ENCODE measurements at places on chromosomes 3 and 15.

DNA sequence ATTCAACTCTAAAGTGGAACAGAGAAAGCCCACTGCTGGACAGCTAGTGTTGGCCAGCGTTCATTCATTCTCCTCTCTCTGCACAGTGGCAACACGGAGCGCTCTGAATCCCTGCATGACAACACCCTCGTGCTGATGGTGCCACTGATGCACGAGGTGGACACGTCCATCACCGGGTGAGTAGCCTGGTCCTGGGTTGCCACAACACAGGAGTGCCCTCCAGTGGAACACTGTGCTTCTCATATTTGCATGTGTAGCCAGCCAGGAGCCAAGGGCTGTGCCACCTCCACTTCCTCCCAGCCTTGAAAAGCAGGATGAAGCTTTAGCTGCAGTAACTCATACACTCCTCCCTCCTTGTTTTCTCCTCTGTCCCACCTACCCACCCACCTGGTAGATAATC is 120.0 kb upstream of the CTDSPL start:
- no peak for DNase-seq

GRCh38 chr3:107430214-107430995 is 53.2 kb downstream of the CCDC54 start:
- DNase-seq: no peak

GRCh38 chr3:49666592-49666991 is 7.6 kb upstream of the APEH start:
- DNase-seq: no peak

DNA sequence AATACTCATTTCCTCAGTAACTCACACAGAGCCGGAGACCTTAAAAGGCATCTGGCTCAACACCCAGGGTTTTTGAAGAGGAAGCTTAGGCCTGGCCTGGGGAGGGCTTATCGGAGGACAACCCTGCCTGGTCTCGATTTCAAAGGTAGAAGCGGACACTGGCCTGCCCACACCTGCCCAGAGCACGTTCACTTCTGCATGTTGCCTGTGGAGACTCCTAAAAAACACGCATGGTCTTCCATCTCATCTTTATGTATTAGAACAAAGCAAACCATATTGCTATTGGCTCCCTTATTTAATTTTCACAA is 55.5 kb upstream of the FURIN start:
- DNase-seq: no peak

GRCh38 chr3:99365396-99365795 is 273.0 kb upstream of the COL8A1 start:
- no peak for DNase-seq

DNA sequence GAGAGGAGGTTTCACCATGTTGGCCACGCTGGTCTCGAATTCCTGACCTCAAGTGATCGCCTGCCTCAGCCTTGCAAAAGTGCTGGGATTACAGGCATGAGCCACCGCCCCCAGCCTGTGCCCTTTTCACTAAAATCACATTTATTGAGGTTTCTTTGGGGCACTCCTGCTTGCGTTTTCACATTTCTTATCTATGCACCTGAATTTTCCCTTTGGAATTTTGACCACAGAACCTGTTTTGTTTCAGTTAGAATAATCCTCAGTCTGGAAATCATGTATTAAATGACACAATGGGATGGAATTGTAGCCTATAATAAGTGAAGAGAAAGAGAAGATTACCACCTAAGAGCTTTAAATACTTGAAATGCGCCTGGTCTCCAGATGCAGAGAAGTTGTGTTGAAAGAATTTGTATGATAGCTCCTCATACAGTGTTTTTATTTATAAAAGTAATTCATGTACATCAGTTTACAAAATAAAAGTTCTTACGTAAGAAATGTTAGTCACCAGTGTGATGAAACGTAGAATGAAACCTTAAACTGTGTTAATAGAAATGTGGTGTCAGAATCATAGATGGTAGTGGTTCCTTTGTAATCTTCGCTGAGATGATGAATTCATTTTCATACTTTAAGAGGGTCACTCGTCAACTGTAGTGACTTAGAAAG is 107.0 kb downstream of the TCF12 start:
- DNase-seq: no peak

- DNase-seq: no peak
Measured at GRCh38 chr3:30622790-30623189, 16.4 kb downstream of the TGFBR2 start.

DNA sequence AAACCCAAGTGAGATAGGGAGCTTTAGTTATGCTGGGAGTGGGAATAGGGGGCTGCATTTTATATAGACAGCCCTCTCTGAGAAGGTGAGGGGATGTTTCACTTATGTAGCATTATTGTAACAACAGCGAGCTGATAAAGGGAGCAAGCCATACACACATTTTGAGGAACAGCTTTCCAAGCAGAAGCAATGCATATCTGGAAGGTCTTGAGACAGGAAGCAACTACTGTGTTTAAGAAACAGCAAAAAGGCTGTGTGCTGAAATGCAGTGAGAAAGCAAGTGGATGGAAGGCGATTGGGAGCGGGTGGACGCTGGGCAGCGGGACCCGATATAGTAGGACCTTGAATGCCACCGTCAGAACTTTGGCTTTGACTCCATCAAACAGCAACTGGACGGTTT is 155.9 kb upstream of the TBL1XR1 start:
- DNase-seq: no peak
